HS-27A (cell line): ENCODE measurements at places on chromosomes 12 and 14.

DNA sequence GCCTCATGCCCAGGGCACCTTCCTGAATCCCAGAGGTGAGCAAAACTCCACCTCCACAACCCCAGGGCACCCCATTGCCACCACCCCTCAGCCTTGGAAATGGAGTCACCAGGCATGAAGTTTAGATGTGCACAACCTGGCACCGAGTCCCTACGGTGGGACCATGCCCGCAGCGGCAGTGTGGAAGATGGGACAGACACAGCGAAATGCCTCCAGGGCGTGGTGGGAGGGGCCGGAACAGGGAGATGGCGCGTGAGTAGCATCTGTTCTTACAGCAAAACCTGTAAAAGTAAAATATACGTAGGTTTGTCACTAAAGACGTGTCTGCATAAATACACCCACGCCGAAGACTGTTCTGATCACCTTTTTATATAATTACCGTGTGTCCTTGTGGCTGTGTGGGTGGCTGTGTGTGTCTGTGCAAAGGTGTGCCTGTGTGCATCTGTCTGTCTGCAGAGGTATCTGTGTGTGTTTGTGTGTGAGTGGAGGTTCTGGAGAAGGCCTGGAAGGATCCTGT lies 17.4 kb upstream of the DEGS2 start:
- no peak for DNase-seq

DNA sequence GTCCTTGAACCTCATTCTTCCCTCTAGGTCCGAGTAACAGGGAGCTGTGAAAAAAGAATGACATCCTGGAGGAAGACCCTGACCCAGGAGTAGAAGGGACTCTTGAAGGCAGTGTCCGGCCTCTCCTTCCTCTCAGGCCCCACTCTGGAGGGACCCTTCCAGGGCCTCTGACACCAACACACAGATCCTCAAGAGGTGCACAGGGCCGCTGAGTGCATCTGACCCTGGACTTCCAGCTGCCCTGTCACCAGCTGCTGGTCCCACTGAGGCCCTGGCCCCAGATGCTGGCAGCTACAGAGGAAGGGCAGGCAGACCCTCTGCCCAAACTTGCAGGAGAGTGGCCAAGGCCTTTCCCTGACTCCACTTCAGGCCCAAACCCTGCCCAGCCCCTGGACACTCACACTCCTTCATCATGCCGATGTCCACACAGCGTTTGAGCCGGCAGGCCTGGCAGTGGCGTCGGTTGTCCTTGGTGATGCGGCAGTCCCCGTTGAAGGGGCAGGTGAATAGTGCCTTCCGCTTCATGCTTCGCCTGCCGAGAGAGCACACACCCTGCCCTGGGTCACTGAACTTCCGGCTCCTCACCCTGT lies 40.1 kb downstream of the VDR start:
- no peak for DNase-seq

DNA sequence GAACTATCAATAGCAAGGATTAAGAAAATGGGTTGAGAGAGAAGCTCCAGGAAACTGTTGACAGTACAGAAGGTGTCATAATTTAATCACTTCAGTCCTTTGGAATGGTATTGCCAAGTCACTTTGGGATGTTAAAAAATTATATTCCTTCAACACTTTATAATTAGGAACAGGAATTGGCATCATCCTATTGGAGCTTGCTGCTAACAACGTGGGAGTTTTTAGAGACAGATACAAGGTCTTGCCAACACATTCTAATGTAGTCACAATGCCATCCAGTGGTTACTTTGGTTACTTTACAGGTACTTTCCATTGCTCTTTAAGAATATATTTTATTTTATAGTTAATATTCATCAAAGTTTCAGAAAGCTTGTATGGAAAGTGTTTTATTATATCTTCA lies 310.1 kb downstream of the SYT1 start:
- no peak for DNase-seq

DNA sequence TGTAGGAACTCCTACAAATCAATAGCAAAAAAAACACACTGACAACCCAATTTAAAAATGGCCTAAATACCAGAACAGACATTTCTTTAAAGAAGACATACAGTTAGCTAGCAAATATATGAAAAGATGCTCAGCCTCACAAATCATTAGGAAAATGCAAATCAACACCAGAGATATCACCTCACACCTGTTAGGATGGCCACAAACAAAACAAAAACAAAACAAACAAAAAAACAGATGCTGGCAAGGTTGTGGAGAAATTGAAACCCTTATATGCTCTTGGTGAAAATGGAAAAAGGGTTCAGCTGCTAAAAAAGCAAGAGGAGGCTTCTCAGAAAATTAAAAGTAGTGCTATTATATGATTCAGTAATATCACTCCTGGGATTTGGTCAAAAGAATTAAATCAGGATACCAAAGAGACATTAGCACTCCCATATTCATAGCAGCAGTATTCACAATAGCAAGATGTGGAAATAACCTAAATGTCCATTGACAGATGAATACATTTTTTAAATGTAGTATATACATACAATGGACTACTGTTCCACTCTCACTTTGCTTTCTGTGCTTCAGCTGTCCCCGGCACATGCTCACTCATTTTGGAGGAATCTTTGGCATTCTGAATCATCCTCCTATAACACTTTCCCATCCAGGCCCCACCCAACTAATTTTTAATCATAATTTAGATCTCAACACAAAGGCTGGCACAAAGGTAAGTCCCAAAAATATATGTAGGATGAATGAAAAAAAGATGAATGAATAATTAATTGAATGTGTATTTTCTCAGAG lies 99.1 kb downstream of the SYT1 start:
- DNase-seq, result peak; percentile 58

DNA sequence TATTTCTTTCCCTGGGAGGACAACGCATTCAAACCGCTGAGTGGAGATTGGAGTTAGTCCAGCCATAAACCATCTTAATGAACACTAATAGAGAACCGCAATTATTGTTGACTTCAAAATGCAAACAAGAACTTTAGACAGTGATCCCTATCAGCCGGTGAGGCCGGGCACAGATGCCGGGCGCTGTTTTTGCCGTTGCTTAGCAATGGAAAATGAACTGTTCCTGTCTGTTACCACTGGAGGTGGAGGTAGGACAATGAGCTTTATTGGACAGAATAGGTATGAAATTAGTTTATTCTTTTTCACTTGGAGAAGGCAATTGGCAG lies 216.8 kb downstream of the TTC8 start:
- no peak for DNase-seq

GRCh38 chr12:118193477-118193876 lies 57.6 kb downstream of the PEBP1 start:
- DNase-seq, result no peak

- no peak for DNase-seq
Measured at GRCh38 chr14:42523666-42524065, 917.0 kb downstream of the LRFN5 start.

DNA sequence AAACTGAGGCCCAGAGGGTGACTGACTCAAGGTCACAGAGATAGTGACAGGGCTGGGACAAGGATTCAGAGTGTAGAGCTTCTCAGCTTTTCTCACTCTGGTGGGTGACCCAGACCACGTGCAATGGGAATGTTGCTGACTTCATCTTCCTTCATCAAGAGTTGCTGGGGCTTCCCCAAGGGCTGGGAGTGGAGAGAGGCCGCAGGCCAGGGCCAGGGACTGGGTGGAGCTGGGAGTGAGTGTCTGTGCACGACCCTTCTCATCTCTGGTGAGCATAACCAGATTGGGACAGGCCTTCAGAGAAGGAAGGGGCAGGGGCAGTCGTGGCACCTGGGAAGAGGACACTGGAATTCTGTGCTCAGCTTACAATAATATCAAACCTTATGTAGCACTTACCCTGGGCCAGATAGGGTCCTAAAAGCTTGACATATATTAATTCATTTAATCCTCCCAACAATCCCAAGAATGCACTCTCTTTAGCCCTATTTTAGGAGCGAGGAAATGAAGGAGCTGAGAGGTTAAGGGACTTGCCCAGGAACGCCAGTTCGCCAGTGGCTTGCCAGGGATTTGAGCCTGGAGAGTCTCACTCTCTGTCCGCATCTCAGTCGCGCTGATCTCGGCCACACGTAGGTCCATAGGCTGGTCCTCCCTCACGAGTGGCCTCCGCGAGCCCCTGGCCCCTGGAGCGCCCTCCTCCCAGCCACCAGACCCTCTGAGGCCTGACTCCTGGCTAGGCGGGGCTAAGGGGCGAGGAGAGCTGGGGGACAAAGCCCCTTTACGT lies 15.8 kb downstream of the KRT18 start:
- DNase-seq, result no peak

DNA sequence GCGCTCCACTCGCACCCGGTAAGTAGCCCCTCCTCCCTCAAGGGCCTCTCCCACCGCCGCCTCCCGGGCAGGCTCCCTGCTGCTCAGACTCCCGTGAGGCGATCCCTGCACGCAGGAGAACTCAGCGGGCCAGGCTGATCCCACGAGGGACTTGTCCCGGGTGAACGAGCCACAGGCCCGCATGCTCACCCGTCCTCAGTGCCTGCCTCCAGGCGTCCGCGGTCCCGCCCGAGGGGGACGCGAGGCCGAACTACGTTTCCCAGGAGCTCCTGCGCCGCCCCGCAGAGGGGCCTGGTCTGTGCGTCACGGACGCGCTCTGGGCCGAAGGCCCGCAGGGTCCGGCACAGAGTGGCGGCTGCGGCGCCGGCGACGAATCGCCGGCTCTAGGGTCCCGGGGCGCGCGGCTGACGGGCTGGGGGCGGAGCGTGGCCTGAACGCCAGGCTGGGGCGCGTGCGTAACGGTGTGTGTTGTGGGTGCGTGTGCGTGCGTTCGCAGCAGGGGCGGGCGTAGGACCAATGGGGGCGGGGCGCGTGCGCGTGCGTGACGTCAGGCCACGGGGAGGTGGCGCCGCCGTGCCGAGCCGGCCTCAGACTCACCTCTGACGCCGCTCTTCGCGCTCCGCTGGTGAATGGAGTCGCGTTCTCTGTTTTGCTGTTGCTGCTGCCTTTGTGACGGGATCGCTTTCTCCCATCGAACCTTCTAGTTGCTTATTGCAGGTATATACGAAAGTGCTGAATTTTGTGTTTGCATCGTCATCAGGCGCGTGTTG lies at the start of the genes ZNF10 and ZNF891:
TSS of gene ZNF10 (plus strand) at position 590 of the 770 bp plus-strand sequence. CDS start 13,866 bp downstream, outside the sequence.
TSS of gene ZNF891 (minus strand) at position 237 of the 770 bp plus-strand sequence. CDS start 8,356 bp downstream, outside the sequence.
- DNase-seq, result peak; percentile 80

DNA sequence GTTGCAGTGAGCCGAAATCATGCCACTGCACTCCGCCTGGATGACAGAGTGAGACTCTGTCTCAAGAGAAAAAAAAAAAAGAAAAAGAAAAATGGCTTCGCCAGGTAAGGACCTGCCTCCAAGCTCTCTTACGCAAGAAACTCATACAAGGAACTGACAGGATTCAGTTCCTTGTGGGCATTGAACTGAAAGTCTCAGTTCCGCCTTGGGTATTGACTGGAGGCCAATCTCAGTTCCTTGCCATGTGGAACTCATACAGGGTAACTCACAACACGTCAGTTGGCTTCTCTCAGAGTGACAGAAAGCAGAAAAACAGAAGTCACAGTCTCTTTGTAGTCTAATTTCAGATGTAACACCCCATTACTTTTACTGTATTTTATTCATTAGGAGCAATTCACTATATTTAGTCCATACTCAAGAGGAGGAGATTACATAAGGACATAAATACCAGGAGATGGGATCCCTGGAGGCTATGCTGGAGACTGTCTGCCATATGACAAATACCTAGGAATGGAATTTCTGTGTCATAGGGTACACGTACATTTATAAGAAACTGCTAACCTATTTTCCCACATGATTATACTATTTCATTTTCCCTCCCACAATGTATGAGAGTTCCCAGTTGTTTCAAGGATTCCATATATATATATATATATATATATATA lies 11.4 kb upstream of the NOPCHAP1 start:
- DNase-seq, result no peak
